PC-3 (cell line): ENCODE measurements at places on chromosomes 6 and 20. TPM values are rescaled to one million over a fixed set of nuclear protein-coding genes. Genes with fewer than 3 reads are reported as not detected.
A peak's percentile ranks its signal among the peaks of the same experiment; 100 is the strongest.

SLC17A5 gene
- total RNA-seq = 3.3 and 5.2 TPM in 2 replicates

VSTM2L gene
- 45.8 and 56.4 TPM in 2 replicates for total RNA-seq

GSTA2 gene
- total RNA-seq = not detected in 2 replicates

BIRC7 gene
- total RNA-seq = not detected in 2 replicates

TMEM74B gene
- total RNA-seq = 6.3 and 18.4 TPM in 2 replicates

SLC16A10 gene
- 0.69 and 2.9 TPM in 2 replicates for total RNA-seq

SYNJ2 gene
- 21.5 and 24.9 TPM in 2 replicates for total RNA-seq

PI16 gene
- total RNA-seq = 0.07 TPM in 1 of 2 replicates, not detected in the other

SAMHD1 gene
- total RNA-seq = 23.0 and 24.2 TPM in 2 replicates

ADTRP gene
- 2.0 TPM in 1 of 2 replicates, not detected in the other for total RNA-seq

GRCh38 chr6:120304223-120304622 lies 954.7 kb upstream of the MAN1A1 start:
- H3K27ac ChIP-seq = no peak overlapping the region
- H3K4me1 ChIP-seq = no peaks in the 10 kb centered on the region
- H3K27me3 ChIP-seq = no peaks in the 10 kb centered on the region
- DNase-seq = no peak

- H3K27me3 ChIP-seq = no peaks in the 10 kb centered on the region
- H3K27ac ChIP-seq = no peak overlapping the region
- H3K4me1 ChIP-seq = peaks cover 7% of the 10 kb centered on the region
- no peak overlapping the region for H3K4me3 ChIP-seq
- no peak for DNase-seq
These were observed 97.4 kb downstream of the ATXN1 start for GRCh38 chr6:16663901-16664300.

- H3K27me3 ChIP-seq = no peaks in the 10 kb centered on the region
- H3K4me1 ChIP-seq = peaks cover 12% of the 10 kb centered on the region
- H3K4me3 ChIP-seq = peak overlapping the region; percentile 84; the same call in 1 of the 2 replicates
- peaks cover 34% of the 10 kb centered on the region for H3K36me3 ChIP-seq
These were observed 1.5 kb downstream of the MMP24OS start for GRCh38 chr20:35276408-35276807.

DNA sequence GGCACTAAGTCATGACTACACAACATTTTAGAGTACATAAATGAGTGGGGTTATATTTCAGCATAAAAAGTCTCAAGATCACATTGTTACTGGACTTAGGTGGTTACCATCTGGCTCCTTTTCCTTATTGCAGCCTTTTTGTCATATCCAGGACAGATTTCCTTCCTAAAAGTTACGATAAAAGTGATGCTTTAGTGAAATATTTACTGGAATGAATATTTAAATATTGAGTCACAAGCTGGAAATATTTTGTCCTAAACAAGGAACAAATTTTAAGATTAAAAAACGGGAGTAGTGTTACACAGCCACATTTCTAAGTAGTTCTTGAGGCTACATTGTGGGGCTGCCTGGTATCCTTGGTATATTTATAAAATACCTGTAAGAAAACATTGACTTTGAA lies 52.2 kb downstream of the CDC40 start:
- H3K27me3 ChIP-seq = no peaks in the 10 kb centered on the region
- H3K27ac ChIP-seq = no peak overlapping the region
- no peaks in the 10 kb centered on the region for H3K4me1 ChIP-seq
- H3K4me3 ChIP-seq = no peak overlapping the region
- no peaks in the 10 kb centered on the region; the same call in 1 of the 2 replicates for H3K36me3 ChIP-seq
- no peak for DNase-seq

- peak overlapping the region; percentile 3; the same call in 1 of the 2 replicates for H3K4me3 ChIP-seq
- H3K36me3 ChIP-seq = no peaks in the 10 kb centered on the region; the same call in 1 of the 2 replicates
- H3K27me3 ChIP-seq = no peaks in the 10 kb centered on the region
- DNase-seq = peak; percentile 87
- H3K27ac ChIP-seq = peak overlapping the region; percentile 85
These were observed 12.4 kb downstream of the B4GALT5 start for GRCh38 chr20:49701241-49701790.

DNA sequence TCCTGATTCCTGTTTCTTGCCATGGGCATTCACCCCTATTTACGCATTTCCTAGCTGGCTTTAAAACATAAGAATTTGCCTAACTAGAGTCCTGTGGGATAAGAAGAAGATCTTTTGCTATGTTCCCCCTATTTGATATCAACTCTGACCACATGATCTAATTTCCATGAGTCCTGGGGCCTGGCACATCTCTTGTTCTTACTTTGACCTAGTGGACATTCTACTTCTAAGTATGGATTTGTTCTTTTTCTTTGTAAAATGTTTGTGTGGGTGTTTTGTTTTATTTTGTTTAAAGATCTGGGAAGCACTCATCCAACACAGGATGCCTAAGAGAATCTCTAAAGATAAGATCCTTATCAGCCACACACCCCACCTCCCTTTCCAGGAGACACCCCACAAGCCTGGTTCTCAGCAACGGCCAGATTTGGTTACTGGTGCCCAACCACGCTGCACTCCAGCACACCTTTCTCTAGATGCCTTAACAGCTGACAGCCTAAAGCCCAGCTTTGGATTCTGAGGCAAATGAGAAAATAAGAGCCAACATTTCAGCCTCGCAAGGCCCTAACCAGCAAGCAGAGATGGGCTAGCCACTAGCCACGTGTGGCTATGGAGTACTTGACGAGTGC lies 74.7 kb downstream of the SLC23A2 start:
- DNase-seq = no peak
- 0 out of 2 replicates have a peak, but pooled peaks cover 2% of the 10 kb centered on the region for H3K36me3 ChIP-seq
- H3K27me3 ChIP-seq = no peaks in the 10 kb centered on the region
- peak overlapping the region; percentile 69 for H3K27ac ChIP-seq
- H3K4me3 ChIP-seq = no peak overlapping the region

DNA sequence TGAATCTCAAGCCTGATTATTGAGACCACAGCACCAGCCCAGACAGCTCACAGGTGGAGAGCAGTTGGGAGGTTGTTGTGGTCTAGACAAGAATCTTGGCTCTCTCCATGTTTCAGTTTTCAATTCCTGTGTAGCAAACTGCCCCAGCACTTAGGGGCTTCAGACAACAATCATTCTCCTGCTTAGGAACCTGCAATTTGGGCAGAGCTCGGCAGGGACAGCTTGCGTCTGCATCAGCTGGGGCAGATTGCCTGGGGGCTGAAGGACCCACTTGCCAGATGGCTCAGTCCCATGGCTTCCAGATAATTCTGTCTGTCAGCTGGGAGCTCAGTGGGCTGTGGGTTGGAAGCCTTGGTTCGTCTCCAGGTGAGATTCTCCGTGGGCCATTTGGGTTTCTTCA lies 6.9 kb downstream of the TGM6 start:
- H3K36me3 ChIP-seq = no peaks in the 10 kb centered on the region
- H3K4me1 ChIP-seq = no peaks in the 10 kb centered on the region
- H3K4me3 ChIP-seq = no peak overlapping the region
- H3K27me3 ChIP-seq = peaks cover 35% of the 10 kb centered on the region

- no peaks in the 10 kb centered on the region for H3K4me1 ChIP-seq
- H3K27ac ChIP-seq = no peak overlapping the region
- no peak overlapping the region for H3K4me3 ChIP-seq
- no peaks in the 10 kb centered on the region for H3K36me3 ChIP-seq
- peaks cover 38% of the 10 kb centered on the region for H3K27me3 ChIP-seq
These were observed 20.7 kb upstream of the KCNB1 start for GRCh38 chr20:49503176-49503575.

DNA sequence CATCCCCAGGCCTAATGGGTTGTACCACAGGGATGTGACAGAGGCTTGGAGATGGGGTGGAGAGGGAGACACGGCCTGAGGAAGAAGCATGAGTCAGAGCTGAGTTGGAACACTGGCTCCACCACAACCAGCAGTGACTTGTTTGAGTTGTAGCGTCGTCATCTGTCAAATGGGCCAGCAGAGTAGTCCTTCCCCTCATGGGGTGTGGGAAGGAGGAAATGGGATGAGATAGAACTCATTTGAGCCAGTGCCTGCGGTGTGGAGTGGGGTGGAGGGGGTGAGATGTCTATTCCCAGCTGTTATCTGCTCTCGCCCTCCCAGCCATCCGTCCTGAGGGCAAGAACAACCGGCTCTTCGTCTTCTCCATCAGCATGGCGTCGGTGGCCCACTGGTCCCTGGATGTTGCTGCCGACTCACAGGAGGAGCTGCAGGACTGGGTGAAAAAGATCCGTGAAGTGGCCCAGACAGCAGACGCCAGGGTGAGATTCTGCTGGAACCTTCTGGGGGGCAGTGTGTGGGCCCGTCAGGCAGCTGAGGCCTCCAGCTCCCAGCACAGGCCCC lies 32.5 kb downstream of the PLCG1 start:
- H3K36me3 ChIP-seq = peaks cover 41% of the 10 kb centered on the region
- H3K4me3 ChIP-seq = no peak overlapping the region
- H3K27me3 ChIP-seq = no peaks in the 10 kb centered on the region
- H3K4me1 ChIP-seq = peaks cover 8% of the 10 kb centered on the region
- 0 out of 2 replicates have a peak overlapping the region, but pooled peaks have one; percentile 9 for H3K27ac ChIP-seq
- DNase-seq = peak; percentile 76

GRCh38 chr6:44072959-44073611 lies 54.2 kb downstream of the MRPL14 start:
- H3K36me3 ChIP-seq = no peaks in the 10 kb centered on the region
- H3K27me3 ChIP-seq = no peaks in the 10 kb centered on the region
- peaks cover 43% of the 10 kb centered on the region for H3K4me1 ChIP-seq

DNA sequence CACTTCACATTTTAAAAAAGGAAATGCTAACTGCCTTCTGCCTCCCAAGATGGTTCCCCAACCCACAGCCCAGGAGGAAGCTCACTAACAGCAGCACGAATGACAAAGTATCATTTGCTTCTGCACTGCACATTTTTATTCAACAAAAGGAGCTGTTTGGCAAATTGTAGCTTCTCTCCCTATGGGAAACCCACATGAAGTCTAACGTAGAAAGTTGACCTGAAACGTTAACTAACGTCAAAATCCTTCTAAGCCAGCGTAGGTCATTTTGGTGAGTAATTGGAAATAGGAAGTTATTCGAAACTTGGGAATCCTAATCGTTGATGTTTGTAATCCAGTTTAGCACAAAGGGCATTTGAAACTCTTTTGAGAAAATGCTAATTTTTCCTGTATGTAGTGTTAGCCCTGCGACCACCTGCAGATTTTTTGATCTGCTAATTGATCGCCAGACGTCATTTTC lies 2.9 kb downstream of the SALL4 start:
- peaks cover 33% of the 10 kb centered on the region for H3K4me1 ChIP-seq
- DNase-seq = no peak
- H3K27ac ChIP-seq = no peak overlapping the region
- peak overlapping the region; percentile 73; the same call in 1 of the 2 replicates for H3K4me3 ChIP-seq
- no peaks in the 10 kb centered on the region for H3K36me3 ChIP-seq

DNA sequence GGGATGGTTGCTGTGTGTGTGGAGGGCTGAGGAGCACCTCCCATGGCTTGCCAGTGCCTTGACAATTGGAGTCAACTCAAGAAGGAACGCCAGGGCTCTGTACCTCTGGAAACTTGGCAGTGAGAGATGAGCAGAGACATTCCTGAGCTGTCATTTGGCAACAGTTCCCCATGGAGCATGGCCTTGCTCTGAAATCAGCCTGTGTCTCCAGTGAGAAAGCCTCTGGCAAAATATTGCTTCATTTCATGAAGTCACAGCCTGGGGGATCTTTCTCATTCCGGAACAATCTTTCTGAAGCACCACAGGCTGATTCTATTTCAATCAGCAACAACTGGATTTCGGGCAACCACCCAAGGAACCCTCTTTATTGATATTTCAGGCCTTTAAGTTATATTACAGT lies 52.2 kb upstream of the FNDC1 start:
- H3K36me3 ChIP-seq = no peaks in the 10 kb centered on the region
- H3K4me1 ChIP-seq = no peaks in the 10 kb centered on the region
- H3K27ac ChIP-seq = no peak overlapping the region
- H3K27me3 ChIP-seq = peaks cover 7% of the 10 kb centered on the region; the same call in 1 of the 2 replicates

GRCh38 chr6:30884521-30885480 lies 482 bp downstream of the DDR1 start:
- peaks cover 9% of the 10 kb centered on the region; the same call in 1 of the 2 replicates for H3K36me3 ChIP-seq
- peaks cover 58% of the 10 kb centered on the region for H3K4me1 ChIP-seq
- peak; percentile 54 for DNase-seq

GRCh38 chr20:34293589-34293988 lies 9.6 kb downstream of the AHCY start:
- H3K4me1 ChIP-seq = no peaks in the 10 kb centered on the region
- H3K27ac ChIP-seq = no peak overlapping the region
- H3K36me3 ChIP-seq = peaks cover 54% of the 10 kb centered on the region
- H3K27me3 ChIP-seq = no peaks in the 10 kb centered on the region
- DNase-seq = no peak

DNA sequence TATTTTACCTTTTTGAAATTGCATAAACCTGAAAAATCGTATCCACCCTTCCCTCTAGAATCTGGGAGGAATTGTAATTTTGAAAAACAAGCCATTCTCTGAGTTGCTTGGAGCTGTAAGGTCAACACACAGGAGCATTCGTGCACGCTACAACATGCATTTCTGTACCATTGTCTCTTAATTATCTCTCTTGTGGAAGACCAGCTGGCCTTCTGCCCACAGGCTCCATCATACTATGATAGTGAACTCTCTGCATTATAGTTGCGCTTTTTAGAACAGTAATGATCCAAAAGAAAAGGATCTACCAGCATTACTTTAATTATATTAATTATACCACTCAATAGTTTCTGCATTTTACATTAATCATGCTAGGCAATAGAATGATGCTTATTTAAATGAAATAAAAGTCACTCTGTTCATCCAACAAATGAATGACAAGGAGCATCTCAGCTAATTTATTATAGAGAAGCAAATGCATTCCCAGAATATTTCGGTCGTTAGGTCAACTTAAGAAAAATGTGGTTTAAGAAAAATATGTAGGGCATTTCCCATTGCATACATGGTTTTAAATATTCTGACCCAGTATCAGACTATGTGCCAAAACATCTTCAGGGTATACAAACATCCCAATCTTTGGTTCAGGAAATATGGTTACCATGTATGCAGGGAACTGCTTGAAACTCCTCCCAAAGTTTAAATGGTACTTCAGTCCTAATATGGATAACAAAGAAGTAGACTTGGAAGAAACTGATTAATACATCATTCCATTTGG lies 263.5 kb downstream of the TFAP2A start:
- peaks cover 18% of the 10 kb centered on the region; the same call in 1 of the 2 replicates for H3K27me3 ChIP-seq
- peak; percentile 18 for DNase-seq
- no peak overlapping the region for H3K27ac ChIP-seq
- no peaks in the 10 kb centered on the region for H3K36me3 ChIP-seq
- no peak overlapping the region for H3K4me3 ChIP-seq

DNA sequence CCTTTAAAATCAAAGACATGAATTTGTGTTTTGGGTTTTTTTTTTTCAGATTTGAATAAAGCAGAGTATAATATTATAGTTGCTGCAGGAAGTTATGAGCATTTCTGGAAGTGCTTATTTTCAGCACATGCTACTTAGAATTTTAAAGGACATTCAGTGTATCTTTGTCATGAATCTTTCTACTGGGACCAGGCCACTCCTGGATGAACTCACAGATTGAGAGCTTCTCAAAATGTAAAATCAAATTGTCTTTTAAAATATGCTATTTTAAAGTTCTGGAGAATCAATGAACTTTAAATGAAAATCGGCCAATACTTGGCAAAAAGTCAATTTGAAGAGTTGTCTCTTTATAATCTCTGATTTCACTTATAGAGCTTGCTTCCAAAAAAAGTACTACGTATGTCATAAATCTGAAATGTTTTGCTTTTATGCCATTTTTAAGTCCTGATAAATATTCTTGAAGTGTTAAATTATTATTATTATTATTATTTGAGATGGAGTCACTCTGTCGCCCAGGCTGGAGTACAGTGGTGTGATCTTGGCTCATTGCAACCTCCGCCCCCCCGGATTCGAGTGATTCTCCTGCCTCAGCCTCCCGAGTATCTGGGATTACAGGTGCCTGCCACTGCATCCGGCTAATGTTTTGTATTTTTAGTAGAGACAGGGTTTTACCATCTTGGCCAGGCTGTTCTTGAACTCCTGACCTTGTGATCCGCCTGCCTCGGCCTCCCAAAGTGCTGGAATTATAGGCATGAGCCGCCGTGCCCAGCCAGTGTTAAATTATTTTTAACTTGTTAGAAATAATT lies 175.7 kb upstream of the AKAP12 start:
- H3K4me3 ChIP-seq = no peak overlapping the region
- H3K36me3 ChIP-seq = no peaks in the 10 kb centered on the region
- DNase-seq = no peak
- no peaks in the 10 kb centered on the region for H3K27me3 ChIP-seq
